ENCODE measurements at places on chromosomes 5 and 9.

DNA sequence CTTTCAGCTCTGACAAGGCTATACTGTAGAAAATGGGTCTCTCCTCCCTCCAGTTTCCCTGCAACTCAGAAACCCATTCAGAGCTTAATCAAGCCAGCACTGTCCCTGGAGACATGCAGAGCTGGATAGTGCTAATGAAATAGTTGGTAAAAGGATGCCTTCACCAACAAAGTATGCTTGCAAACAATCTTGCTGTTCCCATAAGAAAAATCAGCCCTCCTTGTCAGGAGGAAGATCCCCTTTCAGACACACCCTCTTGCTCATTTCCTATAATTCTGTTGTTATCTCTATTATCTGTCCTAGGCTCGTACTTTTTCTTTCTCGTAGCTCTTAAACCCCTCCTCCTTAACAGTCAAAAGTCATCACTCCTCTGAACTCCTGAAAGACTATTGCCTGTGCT, 9.9 kb upstream of the OSMR start:
- no peak for DNase-seq

DNA sequence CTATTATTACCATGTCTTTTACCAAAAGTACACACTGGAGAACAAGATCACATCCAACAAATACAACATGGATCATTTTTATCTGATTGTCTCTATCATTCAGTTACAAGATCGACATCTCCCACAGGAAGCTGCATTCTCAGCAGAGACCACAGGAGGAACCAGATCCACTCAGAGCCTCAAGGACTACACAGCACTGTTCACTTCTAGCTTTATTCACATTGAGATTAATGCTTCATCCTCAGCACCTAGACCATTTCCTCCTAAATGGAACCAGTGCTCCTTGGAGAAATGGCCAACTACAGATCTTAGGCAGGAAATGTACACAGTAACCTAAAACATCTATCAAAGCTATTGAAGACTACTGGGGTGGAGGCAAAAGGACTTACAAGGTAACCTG, 13.3 kb upstream of the C5orf15 start:
- no peak for DNase-seq

DNA sequence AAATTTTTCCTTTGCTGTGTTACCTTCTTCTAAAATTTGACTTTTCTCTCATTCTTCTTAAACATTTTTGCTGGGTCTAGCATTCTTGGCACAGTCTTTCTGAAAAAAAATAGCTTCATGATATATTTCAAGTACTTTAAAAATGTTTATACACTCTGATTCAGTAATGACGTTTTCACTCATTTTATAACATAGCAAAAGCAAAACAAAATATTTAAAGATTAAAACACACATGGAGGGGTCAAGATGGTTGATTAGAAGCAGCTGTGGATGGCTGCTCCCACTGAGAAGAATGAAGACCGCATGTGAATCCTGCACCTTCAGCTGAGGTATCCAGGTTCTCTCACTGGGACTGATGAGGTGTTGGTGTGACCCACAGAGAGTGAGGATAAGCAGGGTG, 188.2 kb downstream of the SGCD start:
- DNase-seq: no peak

- DNase-seq: no peak
Observed at GRCh38 chr9:94813379-94813778, 86.9 kb downstream of the AOPEP start.

DNA sequence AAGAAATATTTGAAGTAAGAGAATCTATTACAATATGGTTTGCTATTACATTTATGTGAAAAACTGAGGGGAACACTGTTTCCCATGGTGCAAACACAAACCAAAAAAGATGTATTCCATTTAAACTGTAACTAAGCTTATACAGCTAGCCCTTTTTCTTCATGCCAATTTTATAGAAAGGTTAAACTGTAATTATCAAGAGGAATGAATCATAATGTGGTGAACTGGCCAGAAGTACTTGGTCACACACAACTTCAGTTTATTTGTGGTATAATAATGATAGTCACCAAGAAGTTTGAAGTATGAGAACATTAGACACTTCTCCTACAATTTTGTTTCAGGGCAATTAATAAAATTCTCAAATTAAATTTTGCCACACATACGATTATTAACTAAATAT, 177.9 kb downstream of the XRCC4 start:
- DNase-seq: no peak

DNA sequence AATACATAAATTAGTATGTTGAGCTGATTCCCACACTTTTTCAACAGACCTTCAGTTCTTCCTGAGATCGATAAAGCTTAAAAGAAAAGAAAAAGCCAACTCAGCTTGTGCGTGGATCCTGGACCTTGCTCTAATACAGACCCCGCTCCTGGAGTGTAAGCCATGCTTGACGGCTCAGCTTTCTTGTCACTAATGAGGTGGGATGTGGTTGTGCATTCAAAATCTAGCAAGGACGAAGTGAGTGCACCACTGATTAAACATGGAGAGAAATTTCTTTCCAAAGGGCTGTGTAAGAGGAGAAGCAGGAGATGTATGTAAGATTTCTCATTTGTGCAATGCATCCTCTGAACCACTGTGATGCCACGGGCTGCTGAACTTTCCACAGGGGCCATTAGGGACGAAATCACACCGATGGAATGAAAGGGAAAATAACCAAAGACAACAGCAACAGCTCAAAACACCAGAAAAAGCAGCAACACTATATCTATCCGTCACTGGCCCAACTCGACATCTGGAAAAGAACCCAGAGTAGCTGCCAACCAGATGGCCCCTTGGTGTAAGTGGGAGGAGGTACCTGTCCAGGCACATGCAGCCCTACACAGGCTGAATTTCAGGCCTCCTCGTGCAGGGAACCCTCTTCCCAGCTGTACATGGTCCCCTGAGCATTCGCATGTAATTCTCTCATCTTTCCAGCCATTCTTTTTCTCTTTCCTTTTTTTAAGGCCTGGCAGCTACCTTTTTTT, 178.9 kb downstream of the SREK1 start:
- no peak for DNase-seq

DNA sequence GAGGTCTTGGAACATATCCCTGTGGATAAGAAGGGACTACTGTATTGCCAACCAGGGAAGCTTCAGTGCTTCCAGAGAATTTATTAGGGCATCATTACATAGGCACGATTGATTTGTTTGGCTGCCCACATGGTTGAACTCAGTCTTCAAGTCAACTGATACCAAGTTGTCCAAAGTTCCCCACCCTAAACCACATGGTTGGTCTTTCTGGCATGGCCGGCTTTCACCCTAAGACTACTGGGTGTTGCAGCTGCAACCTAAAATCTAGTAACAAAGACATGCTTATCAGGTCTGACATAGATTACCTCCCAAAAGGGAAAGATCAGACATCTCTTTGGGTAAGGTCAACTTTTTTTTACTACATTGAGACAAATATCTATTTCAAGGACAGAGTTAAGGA, 37.0 kb downstream of the FAF2 start:
- no peak for DNase-seq

DNA sequence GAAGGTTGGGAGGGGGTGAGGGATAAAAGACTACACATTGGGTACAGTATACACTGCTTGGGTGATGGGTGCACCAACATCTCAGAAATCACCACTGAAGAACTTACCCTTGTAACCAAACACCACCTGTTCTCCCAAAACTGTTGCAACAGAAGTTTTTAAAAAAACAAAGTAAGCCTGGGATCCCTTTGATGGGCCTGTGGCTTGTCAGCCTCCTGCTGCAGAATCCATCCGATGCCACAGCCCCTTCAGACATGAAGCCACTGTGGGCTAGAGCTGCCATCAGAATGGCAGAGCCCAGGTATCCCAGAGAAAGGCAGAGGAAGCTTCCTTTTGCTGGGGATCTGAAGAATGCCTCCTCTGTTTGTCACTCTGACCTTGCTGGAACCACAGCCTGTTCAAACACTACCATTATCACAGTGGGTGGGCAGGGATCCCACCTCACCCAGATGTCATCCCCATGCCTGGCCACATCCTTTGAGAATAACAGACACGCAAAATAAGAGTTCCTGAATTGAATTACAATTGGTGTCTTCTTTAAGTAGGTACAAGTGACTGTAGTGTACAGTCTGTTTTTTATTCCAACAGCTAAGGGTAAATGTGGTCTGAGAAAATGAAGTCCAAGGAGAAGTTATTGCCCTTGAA, 78.1 kb upstream of the DIRAS2 start:
- DNase-seq: no peak

- DNase-seq: no peak
Observed at GRCh38 chr5:171122372-171122771, 186.7 kb upstream of the TLX3 start.

- DNase-seq: no peak
Observed at GRCh38 chr5:132023258-132024116, 12.0 kb upstream of the ACSL6 start.

DNA sequence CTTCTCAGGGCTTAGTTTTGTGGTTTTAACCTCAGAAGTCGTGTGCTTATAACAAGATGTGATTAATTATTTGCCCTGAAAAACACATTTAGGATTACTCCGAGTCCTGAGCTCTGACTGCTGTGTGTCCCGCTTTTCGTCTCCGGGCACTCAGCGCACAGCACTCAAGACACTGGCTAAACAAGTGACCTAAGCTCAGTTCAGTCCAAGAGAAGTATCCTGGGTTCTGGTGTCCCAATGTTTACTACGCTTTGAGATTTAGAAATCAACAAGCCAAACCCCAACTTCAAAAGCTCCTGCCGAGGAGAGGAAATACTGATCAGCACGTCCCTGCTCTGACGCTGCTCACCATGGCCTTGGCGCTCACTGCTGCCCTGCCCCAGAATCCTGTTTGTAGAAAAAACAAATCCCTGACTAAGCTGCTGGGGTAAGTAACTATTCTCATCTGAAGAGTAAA, 53.2 kb downstream of the IPPK start:
- DNase-seq: no peak

DNA sequence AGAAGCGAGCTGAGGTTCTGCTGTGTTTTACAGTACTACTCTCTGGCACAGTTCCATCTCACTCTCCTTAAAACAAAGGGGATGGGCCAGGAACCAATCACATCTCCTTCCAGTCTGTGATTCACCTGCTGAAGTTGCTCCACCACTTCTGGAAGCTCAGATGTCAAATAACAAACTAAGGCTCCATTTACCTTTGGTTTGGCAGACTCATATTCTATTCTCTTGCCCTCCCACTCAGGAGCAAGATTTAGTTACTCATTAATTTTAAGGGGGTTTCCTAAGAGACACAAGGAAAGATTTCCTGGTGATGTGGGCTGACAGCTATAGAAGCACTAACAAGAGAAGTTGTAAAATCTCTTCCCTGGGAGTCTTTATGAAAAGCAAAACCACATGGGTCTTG, 37.8 kb upstream of the KIF2A start:
- no peak for DNase-seq

- DNase-seq: no peak
Observed at GRCh38 chr5:140176031-140176387, 1.0 kb downstream of the CYSTM1 start.

DNA sequence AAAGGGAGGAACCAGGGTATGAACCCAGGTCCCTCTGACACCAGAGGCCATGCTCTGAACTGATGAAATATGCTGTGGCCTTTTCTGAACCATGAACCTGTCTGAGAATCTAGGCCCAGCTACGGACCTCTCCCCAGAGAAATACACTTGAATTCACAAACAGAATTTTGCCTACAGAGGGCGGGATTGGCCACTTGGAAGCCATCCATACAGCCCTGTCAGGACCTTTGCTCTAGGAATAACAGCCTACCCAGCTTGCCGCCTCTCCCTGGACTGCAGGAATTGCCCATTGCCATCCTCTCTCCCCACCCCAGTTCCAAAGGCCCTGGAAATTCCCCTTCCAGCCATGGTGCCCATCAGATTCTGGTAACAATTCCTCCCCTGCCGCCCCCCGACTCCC, 26.6 kb downstream of the MORN5 start:
- no peak for DNase-seq

DNA sequence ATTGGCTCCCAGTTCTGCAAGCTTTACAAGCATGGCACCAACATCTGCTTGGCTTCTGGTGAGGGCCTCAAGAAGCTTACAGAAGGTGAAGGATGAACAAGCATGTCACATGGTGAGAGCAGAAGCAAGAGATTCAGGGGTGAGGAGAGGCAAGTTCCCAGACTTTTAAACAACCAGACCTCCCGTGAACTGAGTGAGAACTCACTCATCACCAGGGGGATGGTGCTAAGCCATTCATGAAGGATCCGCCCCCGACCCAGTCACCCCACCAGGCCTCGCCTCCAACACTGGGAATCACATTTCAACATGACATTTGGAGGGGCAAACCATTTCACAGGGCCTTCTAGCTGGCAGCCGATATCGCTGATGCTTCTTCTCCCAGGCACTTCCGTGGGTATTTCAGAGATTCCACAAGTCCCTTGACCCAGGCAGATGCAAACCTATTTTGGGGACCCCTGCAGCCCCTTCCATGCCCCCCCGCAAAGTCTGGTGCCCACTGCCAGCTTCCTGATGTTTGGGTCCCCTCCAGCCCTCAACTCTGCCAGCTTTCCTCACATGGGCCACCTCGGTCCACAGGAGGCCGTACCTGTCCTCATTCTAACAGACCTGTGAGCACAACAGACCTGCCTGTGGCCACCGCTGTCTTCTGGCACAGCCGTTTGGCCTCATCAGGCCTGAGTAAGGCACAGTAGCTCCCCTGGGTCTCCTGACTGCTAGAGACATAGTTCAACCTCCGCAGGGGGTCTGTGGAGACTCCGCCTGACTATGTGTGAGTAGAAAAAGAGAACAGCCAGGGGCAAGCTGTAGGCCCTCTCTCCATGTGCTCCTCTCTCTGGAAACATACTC, 60.7 kb upstream of the ANGPTL2 start:
- DNase-seq: no peak

DNA sequence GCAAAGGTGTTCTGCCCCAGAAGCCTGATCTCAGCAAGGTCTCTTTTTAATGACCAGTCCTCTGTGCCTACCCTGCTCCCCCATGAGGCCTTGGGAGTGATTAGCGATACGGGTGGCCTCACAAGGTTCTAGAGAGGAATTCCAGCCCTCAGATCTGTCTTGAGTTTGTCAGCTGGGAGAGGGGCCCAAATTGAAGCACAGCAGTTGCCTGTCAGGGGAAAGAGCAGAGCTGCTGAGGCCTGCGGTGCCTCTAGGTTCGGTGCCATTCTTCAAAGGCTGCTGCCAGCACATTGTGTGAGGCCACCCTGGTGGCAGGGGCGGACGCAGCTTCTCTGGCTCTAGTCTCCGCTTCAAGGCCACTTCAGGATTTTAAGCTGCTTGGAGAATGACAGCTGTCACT, 85.7 kb upstream of the GRIA1 start:
- DNase-seq: no peak

GRCh38 chr9:131394464-131395156, 724 bp downstream of the PRRC2B start:
- DNase-seq: no peak

DNA sequence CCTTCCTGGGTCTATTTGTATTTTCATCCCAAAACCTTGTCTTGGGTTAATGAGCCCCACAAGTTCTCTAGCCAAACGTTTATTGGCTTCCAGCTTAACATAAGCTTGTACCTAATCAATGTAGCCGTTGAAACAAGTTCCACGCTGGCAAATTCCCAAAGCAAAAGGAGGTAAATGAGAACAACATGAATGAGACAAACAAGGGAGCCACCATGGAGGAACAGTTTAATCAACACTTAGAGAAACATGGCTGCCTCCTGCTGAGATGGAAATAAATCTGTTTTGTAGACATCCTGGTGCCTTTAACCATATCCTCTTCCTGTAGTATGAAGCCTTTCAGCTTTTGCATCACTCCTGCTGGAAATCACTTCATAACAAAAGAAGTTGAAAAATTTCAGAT, 166.6 kb upstream of the NFIB start:
- no peak for DNase-seq
